ENCODE measurements at places on chromosomes 3 and 15.

- no peak for DNase-seq
Measured at GRCh38 chr3:29978036-29978435, 628.4 kb upstream of the TGFBR2 start.

GRCh38 chr3:112744106-112744505 is 102.6 kb downstream of the CD200R1L start:
- no peak for DNase-seq

DNA sequence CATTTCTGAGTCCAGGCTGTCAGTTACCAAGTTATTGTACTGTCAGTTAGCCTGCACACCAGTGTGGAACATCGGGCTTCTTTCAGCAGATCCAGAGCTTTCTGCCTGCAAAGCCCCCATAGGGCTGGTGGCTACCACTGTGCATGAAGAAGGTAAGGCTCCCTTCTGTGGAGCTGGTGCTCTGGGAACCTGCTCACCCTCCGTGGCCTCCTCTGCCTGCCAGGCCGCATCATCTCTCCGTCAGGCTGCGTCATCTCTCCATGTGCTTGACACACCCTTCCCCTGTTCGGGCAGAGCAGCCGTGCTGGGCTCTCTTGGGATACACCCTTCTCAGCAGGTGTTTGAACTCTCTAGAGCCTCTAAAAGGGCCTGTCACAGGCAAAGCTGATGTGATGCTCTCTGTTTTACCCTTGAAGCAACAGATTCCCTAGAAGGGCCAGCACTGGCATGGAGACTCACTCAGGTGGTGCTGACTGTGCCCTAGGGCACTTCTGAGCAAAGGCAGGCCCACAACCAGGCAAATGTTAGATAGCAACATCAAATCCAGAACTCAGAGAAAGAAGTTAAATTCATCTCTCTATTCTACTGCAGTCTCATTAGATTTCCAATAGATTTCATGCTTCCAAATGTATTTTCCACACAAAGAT is 261.1 kb downstream of the EPHB1 start:
- DNase-seq: no peak

DNA sequence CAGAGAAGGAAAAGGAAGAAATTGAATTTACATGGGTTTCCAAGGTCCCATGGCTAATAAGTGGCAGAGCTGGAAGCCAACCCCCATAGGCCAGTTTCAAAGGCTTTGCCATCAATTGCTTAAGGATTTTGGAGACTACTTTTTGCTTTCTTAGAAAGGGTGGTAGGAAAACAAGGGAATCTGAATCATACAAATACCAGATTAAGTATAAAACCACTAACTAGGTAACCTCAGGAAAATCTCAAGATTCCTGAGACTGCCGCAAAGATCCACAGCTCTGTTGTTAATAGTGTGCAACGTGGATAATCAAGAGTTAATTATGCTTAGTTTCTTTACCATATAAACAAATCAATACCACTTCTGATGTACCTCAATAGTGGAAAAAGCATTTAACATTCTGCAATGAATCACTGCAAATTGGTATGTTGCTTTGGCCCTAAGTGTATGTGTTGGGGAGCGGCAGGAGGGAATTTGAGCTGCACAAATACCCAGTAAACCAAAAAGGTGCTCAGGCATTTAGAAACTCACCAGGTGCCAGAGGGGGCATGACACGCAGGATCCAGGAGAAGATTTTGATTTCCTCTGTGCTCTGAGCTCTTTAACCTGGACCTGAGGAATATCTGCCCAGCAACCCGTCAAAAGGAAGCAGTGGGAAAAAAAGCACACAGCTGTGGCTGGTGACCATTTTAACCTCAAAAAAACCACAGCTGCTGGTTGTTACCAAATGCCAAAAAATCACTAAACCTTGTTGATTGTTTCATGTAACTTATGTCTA is 22.0 kb downstream of the AADAC start:
- no peak for DNase-seq

DNA sequence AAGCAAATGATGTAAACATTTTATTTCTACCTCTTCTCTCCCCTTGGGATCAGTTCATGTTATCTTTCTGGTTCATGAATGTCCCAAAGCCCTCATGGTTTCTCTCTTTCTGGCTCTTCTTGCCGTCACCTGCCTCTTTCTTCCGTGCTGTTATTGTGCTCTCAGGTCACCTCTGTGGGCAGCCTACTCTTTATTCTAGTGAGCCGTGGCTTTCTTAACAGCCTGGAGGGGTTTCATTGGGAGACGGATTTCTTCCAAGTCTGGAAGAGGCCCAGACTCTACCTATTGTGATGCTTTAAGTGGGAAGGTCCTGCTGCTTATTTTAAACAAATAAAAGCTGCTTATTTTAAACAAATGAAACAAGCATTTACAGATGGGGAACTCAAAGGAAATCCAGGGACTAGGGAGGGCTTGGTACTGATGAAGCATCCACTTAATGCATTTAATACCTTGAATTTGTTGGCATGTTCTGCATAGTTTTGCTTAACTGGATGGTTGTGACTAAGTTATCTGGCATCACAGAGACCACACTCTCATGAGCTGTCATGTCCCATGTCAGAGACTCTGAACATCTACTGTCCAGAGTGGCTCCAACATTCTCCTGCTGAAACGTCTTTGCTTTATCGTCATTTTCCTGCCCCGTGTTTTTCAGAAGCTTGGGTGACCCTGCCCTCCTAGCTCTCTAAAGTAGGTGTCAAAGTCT is 443.3 kb downstream of the GABRG3 start:
- no peak for DNase-seq

GRCh38 chr3:159829056-159829455 is 159.6 kb upstream of the IL12A start:
- no peak for DNase-seq

GRCh38 chr3:8604988-8605387 is 39.6 kb downstream of the SSUH2 start:
- DNase-seq: no peak

- DNase-seq: no peak
Measured at GRCh38 chr15:99492275-99492674, 73.5 kb upstream of the MEF2A start.

- no peak for DNase-seq
Measured at GRCh38 chr3:13972679-13973379, 93.0 kb upstream of the WNT7A start.

GRCh38 chr15:98651581-98652220 is 3.4 kb downstream of the IGF1R start:
- peak; percentile 48 for DNase-seq

GRCh38 chr3:65888196-65888595 is 150.5 kb downstream of the MAGI1 start:
- DNase-seq: no peak

GRCh38 chr15:68207176-68207935 is 2.2 kb upstream of the CALML4 start:
- no peak for DNase-seq

GRCh38 chr15:44099671-44100070 is 95.4 kb downstream of the FRMD5 start:
- DNase-seq: no peak

DNA sequence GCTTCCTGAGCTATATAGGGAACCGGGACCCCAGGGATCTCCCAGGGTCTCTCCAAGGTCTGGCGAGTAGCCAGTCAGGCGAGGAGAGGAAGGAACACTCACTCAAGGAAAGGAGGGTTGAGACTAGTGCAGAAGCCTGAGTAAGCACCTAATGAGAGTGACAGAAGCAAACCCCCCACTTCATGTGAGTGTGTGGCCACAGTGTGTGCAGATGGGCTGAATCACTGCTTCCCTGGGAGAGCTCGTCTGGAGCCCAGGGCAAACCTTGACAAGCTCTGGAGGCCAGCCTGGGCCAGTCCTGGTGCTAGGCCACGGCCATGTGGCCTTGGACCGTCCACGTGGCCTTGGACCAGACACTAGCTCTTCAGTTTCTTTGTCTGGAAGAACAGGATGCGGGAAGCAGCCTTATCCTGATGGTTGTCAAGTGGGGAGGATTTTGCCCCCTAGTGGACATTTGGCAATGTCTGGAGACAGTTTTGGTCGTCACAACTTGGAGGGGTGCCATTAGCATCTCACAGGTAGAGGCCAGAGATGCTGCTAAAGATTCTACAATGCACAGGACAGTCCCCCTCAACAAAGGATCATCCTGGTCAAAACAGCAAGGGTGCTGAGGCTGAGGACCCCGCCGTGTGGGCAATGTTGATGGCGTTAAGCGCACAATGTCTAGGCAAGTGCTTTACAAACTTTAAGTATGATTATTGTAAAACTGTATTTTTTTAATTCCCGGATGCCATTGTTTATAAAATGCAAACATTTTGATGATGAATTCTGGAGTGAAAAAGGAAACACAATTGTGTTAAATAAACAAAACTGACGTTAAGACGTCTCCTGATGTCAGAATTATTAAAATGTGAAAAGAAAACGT is 34.8 kb upstream of the CTSH start:
- peak; percentile 72 for DNase-seq

DNA sequence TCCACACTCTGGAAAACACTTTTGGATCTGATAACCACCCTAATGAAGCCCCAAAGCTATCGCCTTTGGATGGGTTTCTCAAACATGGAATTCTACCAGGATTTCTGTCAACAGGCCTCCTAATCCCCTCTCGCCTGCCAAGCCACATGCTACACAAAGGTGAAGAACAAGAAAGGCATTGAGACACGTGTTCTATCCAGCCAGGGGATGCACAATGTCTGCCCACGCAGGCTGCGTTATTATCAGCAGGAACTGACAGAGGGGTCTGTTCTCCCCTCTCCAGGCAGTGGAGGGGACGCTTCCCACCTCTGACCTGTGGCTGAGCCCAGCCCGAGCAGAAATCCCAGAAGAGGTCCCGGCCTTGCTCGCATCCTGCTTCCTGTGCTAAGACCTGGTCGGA is 45.4 kb upstream of the THBS1 start:
- no peak for DNase-seq

DNA sequence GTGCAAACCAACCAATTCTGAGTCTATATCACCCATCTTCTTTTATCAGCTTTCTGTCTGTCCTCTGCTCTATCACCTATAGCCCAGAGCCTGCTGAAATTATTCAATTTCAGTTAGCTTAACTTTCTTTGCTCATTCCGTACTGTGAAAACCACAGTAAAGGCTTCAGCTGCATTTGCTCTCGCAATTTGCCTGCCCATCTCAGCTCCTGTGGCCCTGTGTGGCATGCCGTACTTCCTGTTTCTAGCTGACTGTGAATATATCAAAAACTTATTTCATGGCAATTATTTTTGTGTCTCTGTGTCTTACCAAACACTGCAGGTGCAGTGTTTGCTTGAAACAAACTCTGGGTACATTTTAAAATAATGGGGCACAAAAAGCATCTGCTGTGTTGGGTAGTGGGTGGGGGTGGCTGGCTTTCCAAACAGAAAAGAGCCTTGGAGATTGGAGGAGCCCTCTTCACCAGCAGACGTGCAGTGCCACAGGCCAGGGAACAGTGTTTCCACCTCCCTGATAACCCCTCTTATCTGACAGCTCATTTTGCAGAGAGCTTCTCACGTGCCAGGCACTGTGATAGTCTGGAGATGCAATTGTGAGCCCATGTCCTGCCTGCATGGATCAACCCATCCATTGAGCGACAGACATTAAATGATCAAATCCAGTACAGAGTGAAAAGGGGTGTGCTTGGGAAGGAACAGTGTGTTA is 45.2 kb downstream of the GASK1A start:
- peak; percentile 79 for DNase-seq

- DNase-seq: peak; percentile 80
Measured at GRCh38 chr3:33074217-33075067, 22.5 kb downstream of the GLB1 start.

- DNase-seq: no peak
Measured at GRCh38 chr3:192281207-192281880, 446.0 kb downstream of the FGF12 start.

DNA sequence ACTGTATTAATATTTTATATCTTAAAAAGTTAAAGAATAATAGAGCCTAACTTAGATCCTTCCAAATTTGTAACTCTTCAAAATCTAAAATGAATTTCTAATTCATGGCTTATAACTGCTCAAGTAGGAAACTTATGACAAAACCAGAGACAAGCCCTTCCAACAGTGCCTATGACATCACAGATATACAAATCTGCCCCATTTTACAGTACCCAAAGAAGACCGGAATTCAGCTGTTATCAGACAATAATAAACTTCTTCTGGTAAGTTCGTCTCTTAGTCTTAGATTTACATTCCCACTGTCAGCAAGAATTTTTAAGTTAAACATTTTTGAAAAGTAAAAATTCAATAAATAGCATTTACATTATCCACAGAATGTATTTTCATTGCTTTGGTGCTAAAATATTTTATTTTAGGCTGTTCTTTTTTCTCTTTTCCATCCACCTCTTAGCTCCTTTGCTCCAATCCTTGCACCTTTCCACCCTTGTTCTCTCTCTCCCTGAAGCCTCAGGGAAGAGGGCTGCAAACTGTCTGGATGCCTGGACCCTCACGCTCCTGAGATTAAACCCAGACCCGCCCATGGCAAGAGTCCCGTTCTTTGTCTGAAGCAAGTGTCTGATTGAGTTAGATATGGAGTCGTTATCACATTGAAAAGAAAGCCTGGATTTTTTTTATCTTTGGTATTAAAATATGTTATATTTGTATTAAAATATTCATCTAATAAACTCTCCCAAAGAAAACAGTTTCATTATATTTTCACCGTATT is 312.7 kb downstream of the ZBTB20 start:
- DNase-seq: no peak

GRCh38 chr15:42737529-42738328 is 801 bp upstream of the CDAN1 start:
- peak; percentile 51 for DNase-seq

DNA sequence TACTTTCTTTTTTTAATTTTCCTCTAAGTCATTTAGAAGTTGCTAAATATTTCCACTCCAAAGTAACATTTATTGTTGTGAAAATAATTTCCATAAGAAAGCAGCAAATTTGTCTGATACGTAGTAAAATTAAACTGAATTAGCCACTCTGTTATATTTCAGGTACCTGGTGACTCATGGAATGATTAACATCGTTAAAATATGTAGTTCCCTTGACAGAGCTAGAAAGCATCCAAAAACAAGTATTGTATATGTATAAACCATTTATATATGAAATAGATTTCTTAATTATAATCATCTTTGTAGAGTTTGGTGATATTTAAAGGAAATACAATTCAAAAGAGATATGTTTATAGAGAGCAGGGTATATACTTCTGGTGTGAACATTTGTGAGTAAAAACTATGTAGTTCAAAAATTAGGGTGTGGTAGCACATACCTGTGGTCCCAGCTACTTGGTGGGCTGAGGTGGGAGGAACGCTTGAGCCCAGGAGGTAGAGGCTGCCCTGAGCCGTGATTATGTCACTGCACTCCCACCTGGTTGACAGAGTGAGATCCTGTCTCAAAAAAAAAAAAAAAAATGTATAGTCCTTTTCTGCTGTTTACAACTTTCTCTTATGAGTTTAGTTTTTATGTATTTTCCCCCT is 36.6 kb downstream of the ATP11B start:
- DNase-seq: no peak

GRCh38 chr15:89769366-89769765 is 6.8 kb upstream of the MESP2 start:
- no peak for DNase-seq

GRCh38 chr3:178709051-178709450 is 172.8 kb downstream of the KCNMB2 start:
- DNase-seq: no peak
